ENCODE measurements at places on chromosomes 11 and 22.

GRCh38 chr11:8934742-8935488 lies 2.2 kb upstream of the C11orf16 start:
- no peak for DNase-seq

DNA sequence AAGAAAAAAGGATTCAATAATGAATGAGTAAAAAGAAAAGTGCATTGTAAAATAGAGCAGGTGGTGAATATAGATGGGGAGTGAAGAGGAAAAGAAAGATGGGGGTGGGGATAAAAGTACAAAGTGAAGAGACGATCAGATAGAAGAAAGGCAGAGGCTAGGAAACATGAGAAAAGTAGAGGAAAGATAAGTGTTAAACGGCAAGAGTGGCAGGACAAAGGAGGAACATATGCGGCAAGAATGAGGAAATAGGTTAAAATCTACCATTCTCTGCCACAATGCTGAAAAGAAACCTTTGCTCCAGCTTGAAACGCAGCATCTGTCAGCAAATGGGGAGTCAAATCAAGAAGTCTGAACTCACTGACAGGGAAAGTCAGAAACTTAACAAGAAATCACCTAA lies 6.8 kb downstream of the FUT4 start:
- DNase-seq: no peak

GRCh38 chr11:18785411-18785810 lies 6.2 kb downstream of the PTPN5 start:
- DNase-seq: no peak

GRCh38 chr11:32982626-32983025 lies 33.1 kb upstream of the DEPDC7 start:
- DNase-seq: no peak

- DNase-seq: no peak
These were observed 121.2 kb downstream of the NCAM1 start for GRCh38 chr11:113082341-113082955.

DNA sequence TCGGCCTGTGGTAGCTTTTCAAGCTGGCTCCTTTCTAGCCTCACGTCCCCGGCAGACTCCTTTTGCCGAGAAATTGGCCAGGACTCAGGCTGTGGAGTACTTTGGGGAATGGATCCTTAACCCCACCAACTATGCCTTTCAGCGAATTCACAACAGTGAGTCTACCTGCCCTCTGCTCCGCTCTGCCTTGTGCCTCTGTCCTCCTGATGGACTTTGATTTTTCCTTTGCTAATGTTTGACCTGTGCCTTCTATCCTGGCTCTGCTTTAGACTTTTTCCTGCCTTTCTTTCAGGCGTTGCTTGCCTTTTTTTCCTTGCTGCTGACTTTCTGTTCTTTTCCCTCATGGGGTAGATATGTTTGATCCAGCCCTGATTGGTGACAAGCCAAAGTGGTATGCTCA lies 12.5 kb downstream of the MADD start:
- DNase-seq: no peak

- DNase-seq: no peak
These were observed 26.9 kb downstream of the BLID start for GRCh38 chr11:122089111-122089510.
